ENCODE measurements at places on chromosomes 6 and 20.
A peak's percentile ranks its signal among the peaks of the same experiment; 100 is the strongest.

GRCh38 chr6:170281331-170282292 lies 9.3 kb downstream of the DLL1 start:
- DNase-seq: no peak

GRCh38 chr6:129292836-129293235 lies 409.9 kb downstream of the LAMA2 start:
- DNase-seq: no peak

DNA sequence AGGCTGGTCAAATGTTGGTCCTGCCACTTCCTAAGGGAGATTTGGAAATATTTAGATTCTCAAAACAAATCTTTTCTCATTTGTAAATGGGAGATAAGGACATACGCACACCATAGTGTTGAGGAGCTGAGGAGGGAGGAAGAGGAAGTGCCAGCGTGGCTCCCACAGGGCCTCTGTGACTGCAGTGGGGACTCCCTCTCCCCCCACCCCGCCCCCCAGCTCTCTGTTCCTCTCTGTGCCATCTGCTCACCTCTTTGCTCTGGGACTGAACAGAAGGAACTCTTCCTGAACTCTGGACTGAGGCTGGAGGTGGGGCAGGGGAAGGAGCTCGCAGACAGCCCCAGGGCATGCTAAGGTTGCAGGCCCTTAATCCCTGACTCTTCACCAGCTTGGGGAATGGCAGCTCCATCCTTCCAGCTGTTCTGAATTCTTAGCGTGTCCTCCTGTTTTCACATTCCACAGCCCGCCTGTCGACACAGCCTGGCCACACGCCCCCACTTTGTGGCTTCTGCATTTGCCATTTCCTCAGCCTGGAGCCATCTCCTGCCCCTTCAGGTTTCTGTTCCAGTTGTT lies 11.4 kb downstream of the DDX27 start:
- no peak for DNase-seq

DNA sequence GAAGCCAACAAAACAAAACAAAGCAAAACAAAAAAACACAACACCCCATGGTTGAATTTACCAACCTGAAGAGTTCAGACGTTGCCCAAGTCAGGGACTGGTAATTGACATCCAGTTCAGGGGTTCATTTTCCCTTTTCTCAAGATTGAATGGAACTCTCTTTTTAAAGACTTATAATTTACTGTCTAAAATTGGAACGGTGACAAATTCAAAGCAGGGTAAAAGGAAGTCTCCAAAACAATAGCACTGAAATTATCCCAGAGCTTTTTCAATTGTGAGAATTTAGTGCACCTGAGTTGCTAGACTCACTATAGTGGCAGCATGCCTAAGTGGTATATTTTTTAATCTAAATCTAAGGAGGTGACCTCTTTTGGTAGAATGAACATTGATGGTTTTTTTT lies 90.9 kb upstream of the PREP start:
- DNase-seq: no peak

GRCh38 chr20:22823119-22823518 lies 212.0 kb upstream of the SSTR4 start:
- DNase-seq: no peak

GRCh38 chr6:78436335-78436734 lies 431.0 kb upstream of the IRAK1BP1 start:
- no peak for DNase-seq

DNA sequence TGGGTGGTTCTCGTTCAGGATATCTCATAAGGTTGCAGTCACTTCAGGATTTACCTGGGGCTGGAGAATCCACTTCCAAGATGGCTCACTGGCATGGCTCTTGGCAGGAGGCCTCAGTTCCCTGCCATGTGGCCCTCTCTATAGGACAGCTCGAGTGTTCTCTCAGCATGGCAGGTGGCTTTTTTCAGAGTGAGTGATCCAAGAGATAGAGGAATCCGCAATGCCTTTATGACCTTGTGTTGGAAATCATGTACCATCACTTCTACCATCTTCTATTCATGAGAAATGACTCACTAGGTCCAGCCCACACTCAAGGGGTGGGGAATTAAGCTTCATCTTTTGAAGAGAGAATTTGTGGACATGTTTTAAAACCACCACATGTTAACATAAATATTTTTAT lies 37.8 kb downstream of the PPP1R16B start:
- peak; percentile 66 for DNase-seq

GRCh38 chr6:142482974-142483373 lies 181.2 kb downstream of the ADGRG6 start:
- DNase-seq: no peak

- DNase-seq: no peak
Measured at GRCh38 chr6:39339868-39340550, 17.5 kb upstream of the KCNK16 start.

- DNase-seq: no peak
Measured at GRCh38 chr20:2820084-2820895, 4.1 kb downstream of the TMEM239 start.

- no peak for DNase-seq
Measured at GRCh38 chr6:150599199-150600009, at the start of gene PLEKHG1. PLEKHG1 (plus strand) TSS chr6:150599885; CDS start chr6:150733682, 133,797 bp downstream.

DNA sequence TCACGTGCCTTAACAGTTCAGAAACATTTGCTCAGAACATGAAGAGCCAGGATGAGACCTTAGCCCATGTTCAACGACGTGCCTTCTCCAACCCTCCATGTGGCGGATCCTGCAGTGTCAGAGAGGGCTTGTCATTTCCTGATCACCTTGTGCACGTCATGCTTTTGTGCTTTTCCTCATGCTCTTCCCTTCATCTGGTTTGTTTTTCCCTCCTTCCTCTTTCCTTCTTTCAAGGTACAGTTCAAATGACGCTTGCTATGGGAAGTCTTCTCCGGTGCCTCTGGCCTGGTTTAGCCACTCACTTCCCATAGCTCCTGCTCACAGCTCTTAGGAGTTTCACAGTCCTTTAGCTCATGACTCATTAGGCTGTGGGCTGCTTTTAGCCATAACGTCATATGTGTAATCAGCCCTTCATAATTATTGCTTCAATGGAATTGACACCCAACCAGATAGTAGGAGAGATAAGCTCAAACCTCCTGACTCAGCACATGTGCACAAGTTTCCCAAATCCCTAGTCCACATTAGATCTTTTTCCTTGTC lies 102.7 kb upstream of the CNKSR3 start:
- no peak for DNase-seq

- no peak for DNase-seq
Measured at GRCh38 chr6:88669475-88669874, 293.9 kb downstream of the RNGTT start.

DNA sequence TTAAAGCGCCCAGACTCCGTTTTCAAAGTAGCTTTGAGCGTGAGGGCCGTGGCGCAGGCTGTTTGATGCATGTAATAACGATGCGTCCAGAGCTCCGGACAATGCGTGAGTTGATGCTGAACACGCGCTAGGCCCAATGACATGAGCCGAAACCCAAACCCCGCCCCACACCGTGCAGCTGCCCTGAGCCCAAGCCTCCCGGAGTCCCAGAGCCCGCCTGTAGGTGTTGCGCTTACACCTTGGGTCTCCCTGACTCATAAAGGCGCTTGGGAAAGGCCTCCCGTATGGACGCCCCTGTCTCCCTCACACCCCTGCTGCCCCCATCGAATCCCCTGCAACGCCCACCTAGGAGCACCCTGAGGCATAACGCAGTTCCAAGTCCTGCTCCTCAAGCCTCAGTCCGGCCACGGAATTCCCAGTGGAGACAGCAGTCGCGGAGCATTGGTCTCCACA lies 87.6 kb downstream of the ERMARD start:
- DNase-seq: no peak

GRCh38 chr6:149965194-149966020 lies 1.7 kb downstream of the ULBP1 start:
- no peak for DNase-seq

DNA sequence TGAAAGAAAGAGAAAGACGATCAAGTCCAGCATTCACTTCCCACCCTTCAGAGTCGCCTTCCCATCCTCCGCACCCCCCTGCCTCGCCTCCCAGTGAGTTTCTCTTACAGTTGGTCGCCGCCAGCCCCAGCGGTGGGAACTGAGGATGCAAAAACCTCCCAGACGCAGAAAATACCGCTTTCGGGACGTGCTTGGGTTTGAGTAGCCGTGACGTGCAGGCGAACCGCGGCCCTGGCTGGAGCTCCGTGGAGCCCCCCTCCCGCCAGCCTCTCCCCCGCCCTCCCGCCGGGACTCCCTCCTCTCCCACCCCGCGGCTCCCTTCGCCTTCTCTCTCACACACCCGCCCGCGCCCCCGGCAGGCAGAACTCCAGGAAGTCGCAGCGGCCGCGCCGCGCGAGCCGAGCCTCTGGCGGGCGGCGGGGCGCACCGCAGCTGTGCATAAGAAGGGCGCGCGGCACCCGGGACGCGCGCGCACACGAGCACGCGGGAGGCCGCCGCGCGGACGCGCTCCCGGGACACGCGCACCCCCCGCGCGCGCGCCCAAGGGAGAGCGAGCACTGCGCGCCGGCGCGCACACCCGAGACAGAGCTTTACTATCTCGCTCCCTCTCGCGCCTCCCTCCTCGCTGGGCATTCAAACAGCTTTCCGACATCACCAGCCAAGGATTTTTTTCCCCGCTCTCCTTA lies at the start of gene ADGRB3:
Gene ADGRB3 (plus strand): TSS at position 557 of the 686 bp plus-strand sequence. CDS start 3,394 bp downstream, outside the sequence.
- no peak for DNase-seq

DNA sequence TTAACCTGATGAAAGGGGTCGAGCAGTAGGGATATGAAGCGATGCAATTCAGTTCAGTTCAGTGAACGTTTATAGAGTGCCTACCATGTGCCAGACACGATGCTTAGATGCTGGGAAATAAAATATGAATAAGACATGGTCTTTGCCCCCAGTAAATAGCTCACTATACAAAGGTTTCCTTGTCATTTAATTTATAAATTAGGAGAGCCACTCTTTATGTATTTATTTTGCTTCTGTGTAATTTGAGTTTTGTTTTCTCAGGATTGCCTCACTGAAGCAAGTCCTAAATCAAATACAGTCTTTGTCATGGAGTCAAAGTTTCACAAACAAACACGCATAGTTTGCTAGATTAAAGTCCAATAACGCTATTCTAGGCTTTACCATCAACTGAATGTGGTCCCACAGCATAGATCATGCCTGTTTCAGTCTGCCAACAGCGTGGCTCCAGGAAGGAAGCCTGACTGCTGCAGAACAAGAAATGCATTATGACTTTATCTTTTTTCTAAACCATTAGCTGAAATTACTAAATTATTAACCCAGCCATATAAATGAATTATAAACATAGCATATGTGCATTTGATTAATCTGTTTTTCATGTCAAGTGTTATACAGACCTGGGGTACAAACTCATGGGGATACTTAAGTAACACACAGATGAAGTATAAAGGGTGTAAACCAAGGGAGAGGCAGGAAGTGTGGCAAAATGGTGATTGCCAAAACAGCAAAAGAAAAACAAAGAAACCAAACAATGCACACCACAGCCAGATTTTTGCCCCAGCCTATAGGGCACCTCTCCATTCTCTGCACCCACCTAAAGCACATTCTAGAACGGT lies 29.8 kb upstream of the CCN2 start:
- no peak for DNase-seq

- DNase-seq: no peak
Measured at GRCh38 chr6:129448965-129449364, 261.0 kb downstream of the ARHGAP18 start.

DNA sequence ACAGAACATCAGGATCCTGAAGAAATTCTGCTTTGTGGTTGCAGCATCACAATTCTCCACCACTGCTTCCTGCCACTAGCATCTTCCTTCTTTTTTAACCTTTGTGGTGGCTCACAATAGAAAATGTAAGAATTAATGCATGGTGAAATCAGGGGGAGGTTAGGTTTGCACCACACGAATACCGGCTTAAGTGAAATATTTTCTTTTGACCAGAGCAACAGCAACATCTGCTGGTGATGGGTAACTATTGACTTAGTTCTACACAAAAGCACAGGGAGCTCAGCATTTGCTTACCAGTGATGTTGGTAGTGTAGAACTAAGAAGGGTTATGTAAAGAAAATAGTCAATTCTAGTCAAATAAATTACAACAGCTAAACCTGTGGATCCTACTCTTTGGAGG lies 280.5 kb downstream of the SYNE1 start:
- DNase-seq: no peak

DNA sequence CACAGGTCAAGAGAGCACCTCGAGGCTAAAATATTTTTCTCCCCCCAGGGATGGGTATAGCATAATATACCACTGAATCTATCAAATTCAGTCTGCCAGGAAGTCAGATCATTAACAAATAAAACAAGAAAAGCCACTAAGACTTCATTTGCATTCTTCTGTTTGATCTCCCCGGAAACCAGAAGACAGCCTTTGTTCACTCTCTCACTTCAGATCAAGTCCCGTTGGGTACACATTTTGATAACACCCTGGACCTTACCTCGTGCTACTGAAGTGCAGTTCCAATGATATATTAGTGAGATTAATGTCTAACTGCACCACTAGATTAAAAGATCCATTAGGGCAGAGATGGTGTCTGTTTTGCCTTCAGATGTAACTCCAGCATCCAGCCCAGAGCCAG lies 157.7 kb upstream of the B3GAT2 start:
- DNase-seq: no peak

DNA sequence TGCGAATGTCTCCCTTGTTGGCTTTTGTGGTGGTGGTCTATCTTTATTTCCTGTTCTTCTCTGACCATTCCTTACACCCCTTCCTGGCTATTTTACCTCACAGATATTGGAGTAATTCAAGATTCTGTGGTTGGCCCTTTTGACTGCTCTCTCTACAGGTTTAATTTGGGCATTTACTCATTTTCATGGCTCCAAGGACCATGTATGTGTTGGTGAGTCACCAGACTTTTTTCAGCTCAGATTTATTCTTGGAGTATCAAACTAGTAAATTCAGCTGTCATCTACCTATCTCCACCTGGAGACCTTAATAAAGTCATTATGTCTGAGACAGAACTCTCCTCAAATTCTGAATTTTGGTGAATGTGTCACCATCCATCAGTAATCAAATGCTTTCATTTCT lies 15.5 kb downstream of the RNF146 start:
- DNase-seq: no peak

DNA sequence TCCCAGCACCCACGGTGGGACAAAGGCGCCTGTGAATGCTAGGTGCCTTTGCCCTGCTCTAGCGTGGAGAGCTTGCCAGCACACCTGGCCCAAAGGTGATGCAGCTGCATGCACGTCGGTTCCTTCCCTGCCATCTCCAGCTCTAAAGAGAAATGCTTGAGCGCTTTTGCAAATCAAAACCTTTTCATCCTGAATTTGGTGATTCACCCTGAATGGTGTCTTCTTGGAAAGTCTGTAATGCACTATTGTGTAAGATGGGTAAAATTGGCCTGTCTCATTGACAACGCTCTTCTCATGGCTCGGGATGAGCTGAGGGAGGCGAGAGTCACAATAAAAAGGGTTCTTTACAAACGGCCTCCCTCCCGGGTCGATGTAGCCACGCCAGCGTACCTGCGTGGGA lies 103.1 kb upstream of the ID4 start:
- no peak for DNase-seq

All from stimulated activated CD8-positive, alpha-beta memory T cell treated with anti-CD3 and anti-CD28 coated beads, Interleukin-15, amount 100 ng/mL, for 4 hours (primary cell).